ENCODE measurements at places on chromosomes 1 and 21. TPM values are rescaled to one million over a fixed set of nuclear protein-coding genes. Genes with fewer than 3 reads are reported as not detected.

SPRR1B gene
- not detected for total RNA-seq

S100A9 gene
- total RNA-seq = not detected

CHRM3 gene
- 0.29 TPM for total RNA-seq

PLXNA2 gene
- total RNA-seq = 22.0 TPM

FCRL5 gene
- not detected for total RNA-seq

GNB1 gene
- 419 TPM for total RNA-seq

DPM3 gene
- 48.9 TPM for total RNA-seq

OR2M3 gene
- total RNA-seq = not detected

TLR5 gene
- total RNA-seq = 0.22 TPM

SEMA4A gene
- 2.5 TPM for total RNA-seq
